CD4-positive, alpha-beta T cell treated with Interferon alpha-2 for 1 hour (primary cell): ENCODE measurements at places on chromosomes 6 and 20.

DNA sequence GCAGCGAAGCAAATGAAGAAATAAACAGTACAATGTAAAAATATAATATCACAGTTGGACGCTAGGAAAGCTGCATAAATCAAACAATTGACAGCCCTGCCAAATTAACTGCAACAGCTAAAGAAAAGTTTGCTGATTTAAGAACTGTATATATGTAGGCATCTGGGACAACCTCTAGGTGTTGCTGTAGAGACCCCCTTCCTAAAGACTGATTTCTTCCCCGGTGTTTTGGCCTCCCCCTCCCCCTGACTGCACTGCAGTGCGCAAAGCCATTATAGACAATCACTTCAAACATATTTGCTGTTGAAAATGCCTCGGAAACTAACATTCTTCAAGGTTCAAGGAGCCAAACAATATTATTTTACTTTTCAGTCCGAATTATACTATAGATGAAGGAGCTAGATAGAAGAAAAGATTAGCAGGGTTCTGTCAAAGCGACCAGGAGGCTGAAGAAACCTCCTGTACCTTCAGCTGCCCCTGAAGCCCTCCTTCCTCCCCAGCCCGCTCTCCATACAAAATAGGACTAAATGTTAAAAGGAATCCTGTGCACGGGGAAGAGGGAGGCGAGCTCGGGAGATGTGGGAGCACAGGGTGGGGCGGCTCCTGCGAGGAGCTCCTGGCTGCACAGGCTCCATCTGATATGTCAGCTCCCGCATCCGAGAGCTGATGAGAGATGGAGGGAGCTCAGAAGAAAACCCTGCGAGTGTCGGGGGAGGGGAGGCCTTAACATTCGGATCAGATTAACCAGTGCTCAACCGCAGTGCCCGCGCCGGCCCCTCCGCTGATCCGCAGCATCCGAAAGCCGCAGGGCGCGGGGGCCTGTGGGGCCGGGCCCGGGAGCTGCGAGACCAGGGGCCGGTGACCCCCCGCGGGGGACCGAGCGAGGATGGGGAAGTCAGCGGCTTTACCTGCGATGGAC, 822 bp downstream of the ELOVL4 start:
- DNase-seq, result peak; percentile 41

GRCh38 chr6:21340573-21340972, 253.0 kb upstream of the SOX4 start:
- DNase-seq, result no peak

- DNase-seq, result no peak
Measured at GRCh38 chr6:41056768-41057490, 3.9 kb downstream of the APOBEC2 start.

DNA sequence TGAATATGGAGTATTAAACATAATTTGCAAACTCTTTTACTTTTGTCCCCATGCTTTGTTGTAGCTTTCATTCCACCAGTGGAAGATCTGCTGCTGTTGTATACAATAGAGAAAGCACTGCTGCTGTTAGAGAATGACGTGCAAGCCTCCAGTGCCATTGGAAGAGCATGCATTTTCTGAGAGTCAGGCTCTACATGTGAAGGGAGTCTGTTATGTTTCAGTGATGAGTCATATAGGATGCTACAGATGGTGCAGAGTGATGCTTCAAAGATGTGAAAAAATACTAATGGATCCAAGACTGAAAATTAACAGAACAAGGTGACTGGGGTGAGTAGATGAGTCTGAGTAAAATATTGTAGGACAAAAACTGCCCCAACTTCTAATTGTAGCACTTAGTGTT, 22.4 kb upstream of the BACH2 start:
- DNase-seq, result no peak

DNA sequence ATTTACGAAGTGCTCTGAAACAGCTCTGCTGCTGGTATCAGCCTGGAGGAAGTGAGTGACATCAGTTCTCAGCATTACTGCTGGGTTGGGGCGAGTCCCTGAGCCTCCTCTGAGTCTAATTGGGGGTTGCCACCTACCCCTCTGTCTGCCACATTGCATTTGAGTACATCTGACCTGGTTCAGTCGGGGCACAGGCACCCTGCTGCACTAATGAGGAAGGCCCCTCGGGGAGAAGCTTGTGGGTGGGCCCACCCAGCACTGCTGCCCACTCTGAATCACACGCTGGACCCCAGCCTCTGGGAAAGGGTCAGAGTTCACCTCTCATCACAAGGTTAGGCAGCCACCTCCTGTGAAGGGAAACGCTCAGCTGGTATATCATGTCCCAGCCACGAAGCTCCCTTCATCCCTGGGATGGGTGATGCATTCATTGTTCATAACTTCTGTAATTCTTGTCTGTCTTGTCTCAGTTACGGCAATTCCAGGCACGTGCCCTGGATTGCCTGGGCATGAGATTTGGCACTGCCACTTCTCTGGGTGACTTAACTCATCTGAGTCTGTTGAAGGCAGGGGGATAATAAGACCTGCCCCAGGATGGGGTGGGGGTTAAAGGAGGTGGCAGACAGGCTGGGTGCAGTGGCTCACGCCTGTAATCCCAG, 13.3 kb downstream of the DNMT3B start:
- DNase-seq, result no peak

DNA sequence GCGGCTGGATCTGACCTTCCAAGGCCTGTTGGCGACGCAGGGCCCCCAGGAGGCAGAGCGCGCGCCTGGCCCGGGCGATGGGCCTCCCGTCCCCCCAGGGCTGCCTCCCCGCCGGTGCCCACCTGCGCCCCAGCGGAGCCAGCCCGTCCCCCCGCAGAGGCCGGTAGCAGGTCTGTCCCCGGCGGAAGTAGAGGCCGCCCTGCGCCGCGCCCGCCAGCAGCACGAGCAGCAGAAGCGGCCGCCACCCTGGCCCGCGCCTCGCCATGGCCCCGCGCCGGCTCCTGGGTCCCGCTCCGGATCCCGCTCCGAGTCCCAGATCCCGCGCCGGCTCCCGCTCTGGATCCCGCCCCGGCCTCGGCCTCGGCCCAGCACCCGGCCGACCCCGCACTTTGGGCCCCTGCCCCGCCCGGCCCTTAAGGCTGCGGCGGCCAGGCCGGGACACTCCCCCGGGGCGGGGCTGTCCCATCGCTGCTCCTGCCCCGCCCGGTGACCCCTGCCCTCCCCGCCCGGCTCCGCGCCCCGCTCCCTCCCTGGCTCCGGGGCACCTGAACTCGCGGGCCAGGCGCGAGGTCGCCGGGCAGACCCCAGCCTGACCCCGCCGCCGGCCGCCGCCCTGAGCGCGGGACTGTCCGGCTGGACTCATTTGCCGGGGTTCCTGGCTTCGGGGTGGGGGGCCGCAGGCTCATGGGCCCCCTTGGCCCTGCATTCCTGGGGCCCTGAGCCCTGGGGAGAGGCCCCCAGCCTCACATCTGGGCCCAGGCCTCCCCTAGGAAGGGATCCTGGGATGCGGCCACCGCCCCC, at the start of gene CTSZ:
TSS of gene CTSZ (minus strand) at position 391 of the 801 bp plus-strand sequence. CDS start at position 265, 126 bp downstream.
- DNase-seq, result peak; percentile 55

DNA sequence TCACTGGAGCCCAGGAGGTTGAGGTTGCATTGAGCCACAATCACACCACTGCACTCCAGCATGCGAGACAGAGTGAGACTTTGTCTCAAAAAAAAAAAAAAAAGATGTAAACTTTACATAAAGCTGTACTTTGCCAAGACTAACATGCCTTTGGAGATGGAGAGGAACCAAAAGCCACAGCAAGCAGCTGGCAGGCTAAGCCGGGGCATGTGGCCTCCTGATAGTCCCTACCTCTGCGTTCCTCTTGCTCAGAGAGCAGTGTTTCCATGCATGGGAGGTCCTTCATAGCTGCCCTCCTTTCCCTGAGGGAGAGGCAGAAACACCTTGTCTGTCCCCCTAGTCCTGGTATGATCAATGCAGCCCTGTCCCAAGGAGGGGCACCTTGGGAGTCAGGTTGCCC, 35.2 kb downstream of the SPATA2 start:
- DNase-seq, result no peak

DNA sequence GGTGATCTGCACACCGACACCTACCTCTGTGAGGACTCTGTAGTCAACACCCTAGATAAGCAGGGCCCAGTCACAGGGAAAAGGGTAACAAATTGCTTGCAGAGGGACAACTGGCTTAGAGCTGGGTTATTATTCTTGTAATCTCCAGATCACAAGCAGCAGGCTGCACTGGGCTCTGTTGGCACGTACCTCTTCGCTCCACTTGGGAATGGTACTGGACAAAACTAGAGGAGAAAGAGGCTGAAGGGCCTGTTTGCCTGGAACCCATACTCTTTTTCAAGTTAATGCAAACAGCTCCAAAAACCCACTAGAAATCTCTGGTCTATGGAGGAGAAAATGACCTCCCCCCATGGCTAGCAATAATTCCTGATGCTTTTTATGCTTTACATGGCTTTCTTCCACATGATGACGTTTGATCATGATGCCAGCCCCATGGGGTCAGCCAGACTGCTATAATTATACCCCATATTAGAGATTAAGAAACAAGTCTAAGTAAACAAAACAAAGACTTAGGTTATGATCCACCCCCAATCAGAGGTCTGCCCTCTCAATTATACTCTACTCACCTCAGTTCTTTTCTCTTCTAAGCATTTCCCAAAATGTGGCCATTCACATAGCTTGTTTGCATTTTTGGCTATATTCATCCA, 190.0 kb downstream of the UNC5CL start:
- DNase-seq, result no peak

DNA sequence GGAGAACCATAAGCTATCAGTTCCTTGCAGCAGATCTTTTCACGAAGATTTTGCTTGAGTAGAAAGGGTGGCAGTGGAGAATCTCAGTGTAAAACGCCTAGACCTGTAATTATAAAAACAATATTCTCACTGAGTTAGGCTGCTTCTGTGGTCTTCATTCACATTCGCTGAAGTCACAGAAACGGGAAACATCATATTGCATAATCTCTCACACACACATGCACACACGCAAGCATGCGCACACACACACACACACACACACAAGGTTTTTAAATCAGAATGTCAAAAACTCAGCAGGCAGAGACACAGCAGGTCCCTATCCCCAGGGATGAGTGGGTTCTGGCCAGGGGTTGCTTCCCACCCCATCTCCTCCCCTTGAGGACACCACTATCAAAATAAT, 175.5 kb downstream of the ATXN1 start:
- DNase-seq, result peak; percentile 5

DNA sequence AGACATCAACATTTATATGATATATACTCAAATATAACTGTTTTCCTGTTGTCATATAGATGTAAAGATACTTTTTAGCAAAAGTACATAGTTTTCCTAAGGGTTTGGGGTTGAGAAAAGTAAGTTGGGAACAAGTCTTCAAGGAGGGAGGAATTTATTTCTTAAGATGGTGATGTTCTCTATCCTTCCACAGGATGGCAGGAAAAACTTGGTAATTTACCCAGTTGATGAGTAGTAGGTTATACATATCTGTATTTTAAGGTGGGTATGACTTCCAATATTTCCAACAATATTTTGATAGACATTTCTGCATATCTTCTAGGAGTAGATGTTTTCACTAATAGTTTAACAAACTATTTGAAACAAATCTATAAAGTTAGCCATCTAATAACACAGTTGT, 254.4 kb downstream of the RIMS1 start:
- no peak for DNase-seq

GRCh38 chr6:167475947-167476346, 151.1 kb downstream of the TTLL2 start:
- DNase-seq, result no peak

DNA sequence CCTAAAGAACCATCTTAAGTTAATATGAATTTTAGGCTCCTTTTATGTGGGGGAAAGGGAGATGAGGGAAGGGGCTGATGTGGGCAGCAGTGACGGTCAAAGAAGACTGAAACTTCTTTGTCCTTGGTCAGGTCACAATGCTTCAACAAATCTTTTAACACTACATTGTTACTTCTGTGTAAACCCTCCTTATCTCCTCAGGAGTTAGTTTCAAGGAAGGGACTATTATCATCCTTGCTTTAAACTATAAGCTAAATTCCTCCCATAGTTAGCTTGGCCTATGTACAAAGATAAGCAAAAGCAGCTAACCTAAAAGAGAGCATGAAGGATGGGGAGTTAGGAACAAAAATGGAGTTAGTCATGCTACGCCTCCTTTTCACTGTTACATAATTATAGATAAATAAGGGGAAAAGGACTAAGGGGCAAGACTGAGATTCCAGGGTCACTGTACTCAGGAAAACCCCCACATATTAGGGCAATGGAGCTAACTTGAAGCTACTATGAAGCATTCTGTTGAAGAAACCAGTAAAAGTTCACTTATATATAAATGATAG, 172.7 kb upstream of the RUNX2 start:
- no peak for DNase-seq

- DNase-seq, result no peak
Measured at GRCh38 chr6:36655085-36655724, 23.3 kb upstream of the CDKN1A start.

DNA sequence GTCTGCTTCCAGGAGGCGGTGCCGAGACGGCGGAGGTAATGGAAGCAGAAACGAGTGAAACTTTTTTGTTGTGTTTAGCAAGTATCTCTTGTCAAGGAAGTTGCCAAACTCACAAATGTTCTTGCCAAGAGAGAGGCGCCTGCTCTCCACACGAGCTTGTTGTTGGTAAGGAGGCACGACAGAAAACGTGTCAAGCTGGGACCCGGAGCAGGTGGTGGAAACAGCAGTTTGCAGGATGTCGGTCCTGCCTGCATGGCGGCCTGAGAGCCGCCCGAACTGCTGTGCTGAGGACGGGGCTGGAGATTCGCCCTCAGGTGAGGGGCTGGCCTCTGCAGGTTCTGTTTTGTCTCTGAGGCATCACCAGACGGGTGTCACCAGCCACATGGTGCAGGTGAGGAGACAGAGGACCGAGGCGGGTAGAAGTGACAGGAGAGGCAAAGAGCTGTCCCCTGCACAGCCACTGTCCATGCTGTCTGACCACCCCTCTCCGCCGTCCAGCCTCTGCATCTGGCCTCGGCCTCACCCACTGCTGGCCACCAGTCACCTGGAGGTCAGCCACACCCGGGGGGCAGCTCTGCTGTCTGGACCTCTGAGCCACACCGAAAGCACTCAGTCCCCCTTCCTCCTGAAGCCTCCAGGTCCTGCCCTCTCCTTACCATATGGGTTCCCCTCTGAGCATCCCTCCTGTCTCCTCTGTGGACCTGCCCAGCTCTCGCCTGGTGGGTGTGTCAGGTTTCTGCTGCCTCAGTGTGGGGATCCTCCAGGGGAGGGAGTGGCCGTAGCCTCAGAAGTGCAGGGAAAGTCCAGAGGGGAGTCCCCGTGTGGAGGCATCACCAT, 261.5 kb downstream of the TAF4 start:
- no peak for DNase-seq

- DNase-seq, result no peak
Measured at GRCh38 chr6:33439956-33440648, 14.3 kb upstream of the ZBTB9 start.

DNA sequence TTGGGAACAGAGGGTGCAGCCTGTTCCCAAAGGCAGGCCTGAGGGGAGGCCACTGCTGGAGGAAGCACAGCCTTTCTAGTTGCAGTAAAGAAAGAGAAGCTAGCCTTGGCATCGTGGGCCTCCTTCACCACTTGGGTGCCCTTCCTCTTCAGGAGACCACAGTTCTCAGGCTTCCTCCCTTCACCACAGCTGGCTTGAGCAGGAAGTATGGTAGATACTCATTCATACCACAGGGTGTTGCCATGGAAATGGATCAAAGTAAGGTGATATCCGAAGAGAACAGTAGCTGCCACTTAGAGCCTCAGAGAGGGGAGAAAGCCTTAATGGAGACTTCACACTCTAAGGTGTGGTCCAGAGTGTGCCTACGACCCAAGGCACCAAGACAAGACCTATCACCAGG, 120.4 kb upstream of the RIPOR2 start:
- peak; percentile 82 for DNase-seq

GRCh38 chr20:9422321-9423057, 91.9 kb upstream of the LAMP5 start:
- DNase-seq, result no peak
